ENCODE measurements at places on chromosomes 11 and 22.

DNA sequence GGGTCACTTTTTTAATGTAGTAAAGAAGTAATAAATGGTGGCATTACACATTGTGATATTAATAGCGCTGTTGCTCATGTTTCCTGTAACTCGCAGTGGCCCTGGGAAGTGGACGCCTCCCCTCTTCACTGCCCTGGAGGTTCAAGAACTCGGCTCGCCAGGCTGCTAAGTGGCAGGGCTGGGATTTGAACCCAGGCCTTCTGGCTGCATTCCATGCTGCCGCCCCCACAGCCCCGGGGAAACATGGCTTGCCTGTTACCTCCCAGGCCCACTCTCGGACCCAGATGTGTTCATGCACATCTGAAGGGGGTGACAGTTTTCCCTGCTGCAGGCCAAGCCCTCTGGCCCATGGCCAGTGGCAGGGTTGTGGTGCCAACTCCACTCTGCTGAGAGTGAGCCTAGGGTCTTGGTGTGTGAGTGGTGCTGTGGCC, 25.0 kb upstream of the MGAT3 start:
- DNase-seq: no peak

DNA sequence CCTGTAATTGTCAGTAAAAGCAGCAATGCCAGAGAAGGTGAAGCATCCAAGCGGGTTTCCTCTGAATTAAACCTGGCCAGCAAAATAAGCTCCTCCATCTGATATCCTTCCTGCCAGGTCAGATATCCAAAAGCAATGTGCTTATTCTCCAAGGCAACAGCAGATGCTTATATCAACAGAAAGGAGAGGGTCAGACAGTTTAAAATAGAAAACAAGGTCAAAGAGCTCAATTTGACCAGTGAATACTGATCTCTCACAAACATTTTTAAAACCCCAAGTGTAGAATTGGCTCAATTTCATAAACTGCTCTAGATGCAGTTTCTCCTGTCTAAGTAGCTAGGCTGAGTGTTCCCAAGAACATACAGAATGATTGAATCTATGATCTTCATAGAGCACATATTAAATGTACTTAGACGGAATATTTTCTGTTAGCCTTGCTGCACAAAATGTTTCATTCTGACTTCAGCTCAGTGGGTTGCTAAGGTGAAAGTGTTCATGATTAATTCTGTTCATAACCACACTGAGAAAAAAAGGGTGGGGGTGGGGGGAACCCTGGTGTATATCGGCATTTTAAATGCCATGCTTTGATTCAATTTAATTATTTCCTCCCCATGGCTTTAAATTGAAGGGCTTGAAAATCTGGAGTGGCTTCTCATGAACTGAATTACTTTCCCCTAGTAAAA, 174.2 kb upstream of the ARHGAP20 start:
- DNase-seq: peak; percentile 11

- DNase-seq: no peak
These were observed 25.0 kb upstream of the YPEL1 start for GRCh38 chr22:21760640-21761039.

GRCh38 chr22:47630741-47631534, 868.5 kb downstream of the TBC1D22A start:
- DNase-seq: no peak

- no peak for DNase-seq
These were observed 58.2 kb upstream of the CLMP start for GRCh38 chr11:123253223-123253622.

- DNase-seq: peak; percentile 60
These were observed 16.1 kb downstream of the ALKBH8 start for GRCh38 chr11:107549253-107549953.

- DNase-seq: no peak
These were observed 35.8 kb downstream of the GAB2 start for GRCh38 chr11:78381865-78382264.

GRCh38 chr22:30833322-30833721, 135.3 kb downstream of the MORC2 start:
- DNase-seq: no peak

GRCh38 chr11:116434986-116435385, 337.8 kb downstream of the BUD13 start:
- DNase-seq: no peak

- DNase-seq: peak; percentile 31
These were observed 36.1 kb downstream of the ME3 start for GRCh38 chr11:86636275-86636674.

GRCh38 chr11:1567721-1568100, 4.4 kb downstream of the DUSP8 start:
- no peak for DNase-seq

DNA sequence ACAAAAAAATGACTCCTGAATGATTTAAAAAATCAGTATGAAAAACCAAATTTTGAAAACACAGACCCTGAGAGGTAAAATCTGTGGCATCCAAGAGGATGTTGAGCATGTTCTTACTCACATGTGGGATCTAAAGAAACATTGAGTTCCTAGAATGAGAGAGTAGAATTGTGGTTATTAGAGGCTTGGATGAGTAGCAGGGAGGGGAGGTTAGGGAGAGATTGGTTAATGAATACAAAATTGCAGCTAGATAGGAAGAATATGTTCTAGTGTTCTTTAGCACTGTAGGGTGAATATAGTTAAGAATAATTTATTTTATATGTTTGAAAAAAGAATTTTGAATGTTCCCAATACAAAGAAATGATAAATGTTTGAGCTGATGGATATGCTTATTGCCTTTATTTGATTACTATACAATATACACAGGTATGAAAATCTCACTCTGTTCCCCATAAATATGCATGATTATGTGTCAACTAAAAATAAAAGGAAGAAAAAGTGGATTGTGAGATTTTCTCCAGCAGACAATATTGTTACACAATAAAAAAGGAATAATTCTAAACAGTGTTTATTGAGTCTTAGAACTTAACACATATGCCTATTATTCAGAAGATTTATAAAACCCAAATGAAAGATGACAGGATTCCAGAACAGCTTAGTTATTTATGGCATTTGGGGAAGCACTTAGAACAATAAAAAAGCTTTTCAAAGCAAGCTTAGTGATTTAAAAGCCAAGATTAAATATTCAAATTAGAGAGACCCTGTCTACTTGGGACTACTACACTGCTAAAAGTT, 28.7 kb downstream of the MS4A2 start:
- no peak for DNase-seq

GRCh38 chr11:112718483-112718882, 242.7 kb upstream of the NCAM1 start:
- no peak for DNase-seq

- DNase-seq: peak; percentile 69
These were observed 8.2 kb downstream of the PHF21A start for GRCh38 chr11:46112961-46113607.

DNA sequence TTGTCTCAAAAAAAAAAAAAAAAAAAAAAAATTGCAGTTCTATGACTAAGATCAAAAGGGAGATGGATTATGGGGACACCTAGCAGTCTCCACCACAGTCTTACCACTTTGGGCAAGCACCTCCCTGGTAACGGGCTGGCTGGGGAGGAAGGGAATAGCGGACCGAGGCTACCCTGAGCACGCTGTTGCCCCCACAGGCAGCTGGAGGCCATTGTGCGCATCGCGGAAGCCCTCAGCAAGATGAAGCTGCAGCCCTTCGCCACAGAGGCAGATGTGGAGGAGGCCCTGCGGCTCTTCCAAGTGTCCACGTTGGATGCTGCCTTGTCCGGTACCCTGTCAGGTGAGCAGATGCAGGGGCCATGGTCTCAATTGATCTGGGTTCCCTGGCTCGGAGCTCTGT, 21.2 kb downstream of the MCM5 start:
- DNase-seq: no peak

- DNase-seq: no peak
These were observed 830.8 kb downstream of the TBC1D22A start for GRCh38 chr22:47593291-47593690.

- peak; percentile 71 for DNase-seq
These were observed 34.7 kb downstream of the NECTIN1 start for GRCh38 chr11:119694334-119694733.

GRCh38 chr11:10418259-10418949, 36.7 kb upstream of the AMPD3 start:
- no peak for DNase-seq

- DNase-seq: no peak
These were observed 11.2 kb downstream of the GAL start for GRCh38 chr11:68695531-68695930.

- DNase-seq: peak; percentile 43
These were observed 602 bp downstream of the EWSR1 start for GRCh38 chr22:29268511-29269229.

GRCh38 chr22:36196254-36197064, 5.2 kb downstream of the APOL4 start:
- DNase-seq: no peak

DNA sequence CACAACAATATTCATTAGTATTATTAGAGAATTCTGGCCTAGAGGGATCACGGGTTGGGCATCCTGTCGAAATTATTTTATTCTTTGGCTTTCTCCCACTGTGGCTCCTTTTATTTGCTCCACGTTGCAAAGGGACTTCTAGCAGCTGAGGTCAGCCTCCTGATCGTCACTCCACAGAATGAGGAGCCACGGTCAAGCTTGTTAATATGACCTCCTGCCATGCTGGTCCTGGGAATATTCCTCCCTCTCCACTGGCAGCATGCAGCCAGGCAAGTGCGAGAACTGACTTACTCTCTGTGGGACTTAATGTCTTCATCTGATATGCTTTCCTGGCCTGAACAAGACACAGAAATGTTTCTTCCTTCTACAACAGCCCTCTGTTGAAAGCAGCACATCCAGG, 20.9 kb downstream of the POU2AF3 start:
- no peak for DNase-seq

- DNase-seq: no peak
These were observed 70.5 kb downstream of the FEZ1 start for GRCh38 chr11:125425601-125426000.

- peak; percentile 84 for DNase-seq
These were observed 49.5 kb upstream of the HSPA8 start for GRCh38 chr11:123111465-123111864.

GRCh38 chr22:19658057-19658966, 56.0 kb upstream of the SEPTIN5 start:
- DNase-seq: no peak

DNA sequence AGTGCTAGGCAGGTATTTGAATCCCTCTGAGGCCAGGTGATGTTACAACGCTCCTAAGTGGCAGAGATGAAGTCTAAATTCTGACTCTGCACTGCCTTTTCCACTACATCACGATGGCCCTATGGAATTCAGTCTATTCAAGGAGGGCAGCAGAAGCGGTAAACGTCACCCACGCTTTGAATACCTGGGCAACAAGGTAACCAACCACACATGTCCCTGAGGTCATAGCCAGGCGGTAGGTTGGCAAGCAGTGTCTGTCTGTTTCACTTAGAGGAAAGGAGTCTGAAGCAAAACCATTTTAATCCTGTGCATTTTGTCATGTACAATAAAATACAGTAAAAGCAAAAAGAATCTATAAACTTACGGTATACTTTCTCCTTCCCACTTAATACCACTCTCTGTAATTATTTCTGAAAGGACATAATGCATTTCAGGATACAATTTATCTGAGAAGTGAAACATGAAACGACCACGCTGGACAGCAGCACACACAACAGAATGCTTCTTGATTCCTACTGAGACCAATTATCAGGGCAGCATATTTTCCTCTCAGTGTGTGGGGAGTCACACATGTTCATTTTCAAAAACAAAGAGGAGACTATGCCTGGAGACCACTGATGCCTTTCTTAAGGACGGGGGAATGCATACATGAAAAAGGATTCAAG, 51.3 kb downstream of the PRDM10 start:
- DNase-seq: no peak

GRCh38 chr11:88604260-88604659, 266.7 kb upstream of the CTSC start:
- no peak for DNase-seq

DNA sequence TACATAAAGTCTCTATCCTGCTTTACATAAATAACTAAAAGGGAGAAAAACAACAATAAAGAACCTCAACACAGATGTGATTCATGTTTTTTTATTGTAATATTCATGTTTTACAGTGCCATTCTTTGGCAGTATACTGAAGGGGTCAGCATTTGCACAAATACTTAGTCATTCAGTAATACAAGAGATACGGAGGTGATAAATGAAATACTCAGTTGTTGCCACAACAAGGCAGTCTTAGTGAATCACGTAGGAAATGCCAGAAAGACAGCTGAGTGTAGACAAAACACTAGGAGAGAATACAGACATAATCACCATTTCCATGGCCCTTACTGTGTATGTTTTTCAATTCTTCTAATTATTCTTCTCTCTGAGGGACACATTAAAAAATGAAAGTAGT, 910.4 kb downstream of the METTL15 start:
- DNase-seq: peak; percentile 46

DNA sequence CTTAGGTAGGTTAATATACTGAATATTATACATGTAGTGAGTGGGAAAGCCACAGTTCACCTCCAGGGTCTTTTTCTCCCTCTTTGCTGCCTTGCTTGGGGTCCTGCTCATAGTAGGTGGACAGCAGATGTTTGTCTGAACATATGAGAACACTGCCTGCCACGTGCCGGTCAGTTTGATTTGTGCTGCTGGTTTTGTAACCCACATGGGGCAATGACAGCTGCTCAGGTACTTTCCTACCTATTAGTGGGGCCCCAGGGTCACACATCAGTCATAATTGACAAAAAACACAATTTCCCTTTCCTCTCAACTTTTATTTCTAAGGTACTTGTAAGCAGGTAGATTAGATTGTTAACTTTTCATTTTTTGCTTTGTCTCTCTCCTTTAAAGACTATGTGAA, 43.8 kb downstream of the BMAL1 start:
- DNase-seq: no peak

- DNase-seq: peak; percentile 7
These were observed 512.8 kb downstream of the INSC start for GRCh38 chr11:15627560-15627959.

DNA sequence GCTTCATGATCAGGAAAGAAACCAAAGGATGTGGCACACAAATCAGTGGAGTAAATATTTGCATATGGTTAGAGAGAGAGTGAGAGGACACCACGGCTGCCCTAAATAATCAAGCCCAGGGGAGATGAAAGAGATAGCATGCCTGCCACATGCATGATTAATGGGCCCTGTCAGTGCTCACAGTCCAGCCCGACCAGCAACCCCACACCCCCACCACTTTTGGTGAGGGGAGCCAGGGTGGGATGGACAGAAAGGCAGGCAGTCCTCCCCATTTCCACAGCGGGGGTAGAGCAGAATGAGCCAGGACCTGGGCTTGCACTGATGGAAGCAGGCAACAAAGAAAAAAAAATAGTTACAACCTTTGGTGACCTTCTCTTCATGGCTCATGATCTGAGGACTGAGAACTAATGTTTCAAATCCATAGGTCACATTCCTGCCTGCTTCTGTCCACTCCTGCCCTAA, 545.0 kb downstream of the ETS1 start:
- peak; percentile 47 for DNase-seq

GRCh38 chr11:64340671-64341335, 799 bp downstream of the CCDC88B start:
- DNase-seq: no peak

- no peak for DNase-seq
These were observed 41.9 kb downstream of the DNHD1 start for GRCh38 chr11:6538945-6539344.

All from DMS53 (cell line).